ENCODE measurements at places on chromosomes 16 and 17.

- DNase-seq, result peak; percentile 56
These were observed 6.8 kb downstream of the LDHD start for GRCh38 chr16:75109732-75110243.

GRCh38 chr16:22203091-22203490, 3.0 kb upstream of the EEF2K start:
- DNase-seq, result no peak

DNA sequence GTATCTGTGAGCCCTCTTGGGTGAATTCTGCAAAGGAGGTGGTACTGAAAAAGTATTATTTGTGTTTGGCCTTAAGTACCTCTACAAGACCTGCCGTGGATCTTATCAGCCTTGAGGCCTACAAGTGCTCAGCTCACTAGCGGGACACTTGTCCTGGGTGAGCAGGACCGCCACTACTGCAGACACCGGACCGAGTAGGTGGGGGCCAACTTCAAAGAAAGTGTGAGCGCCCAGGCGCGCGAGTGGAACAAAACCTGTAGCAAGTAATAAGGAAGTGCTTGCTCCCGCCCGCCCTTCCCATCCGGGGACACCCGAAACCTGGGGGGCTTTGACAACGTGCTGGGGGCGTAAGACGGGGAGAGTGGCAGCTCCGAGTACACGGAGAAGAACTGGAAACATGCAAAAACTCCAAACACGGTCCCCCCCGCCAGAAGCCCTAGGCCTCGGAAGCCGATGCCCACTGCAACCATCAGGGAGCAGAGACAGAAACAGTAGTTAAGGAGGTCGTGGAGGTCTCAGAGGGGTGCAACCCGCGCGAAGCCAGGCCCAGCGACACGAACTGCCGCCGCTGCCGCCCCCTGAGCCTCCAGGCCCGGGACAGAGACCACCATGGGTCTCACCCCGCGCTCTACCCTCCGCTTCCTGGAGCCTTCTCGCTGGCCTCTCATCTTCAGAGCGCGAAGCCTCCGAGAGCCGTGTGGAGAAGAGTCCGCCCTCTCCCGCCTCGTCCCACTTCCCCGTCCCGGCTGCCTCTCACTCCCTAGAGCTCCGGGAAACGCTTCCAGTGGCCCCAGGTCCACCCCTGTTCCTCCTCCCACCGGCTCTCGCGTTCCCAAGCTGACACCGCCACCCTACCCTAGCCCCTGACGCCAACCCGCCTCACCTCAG, 537 bp downstream of the CNOT1 start:
- peak; percentile 71 for DNase-seq

- peak; percentile 32 for DNase-seq
These were observed 835.6 kb upstream of the RBFOX1 start for GRCh38 chr16:6496996-6497395.

DNA sequence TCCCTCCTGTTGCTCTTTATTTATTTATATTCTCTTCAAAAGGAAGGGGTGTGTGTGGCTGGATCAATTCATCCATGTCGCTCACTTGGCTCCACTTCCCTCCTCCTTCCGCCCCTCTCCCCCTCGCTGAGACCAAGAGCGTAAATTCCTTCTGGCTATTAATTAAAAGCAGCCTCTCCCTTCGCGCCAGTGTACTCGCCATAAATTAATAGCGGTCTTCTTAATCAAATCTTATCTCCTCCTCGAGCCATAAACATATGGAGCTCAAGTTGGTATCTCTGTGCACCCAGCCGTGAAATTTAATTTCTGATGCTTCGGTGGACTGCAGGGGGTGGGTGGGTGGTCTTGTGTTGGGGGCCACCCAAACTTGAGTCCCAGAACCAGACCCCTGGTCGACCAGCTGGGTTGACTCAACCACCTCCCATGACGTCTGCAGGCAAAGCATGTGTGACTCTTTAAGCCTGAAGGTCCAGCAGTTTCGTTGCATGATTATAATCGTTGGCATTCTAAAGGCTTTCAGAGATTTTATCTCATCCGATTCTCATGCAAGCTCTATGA, 57.9 kb downstream of the SDK2 start:
- DNase-seq, result no peak

DNA sequence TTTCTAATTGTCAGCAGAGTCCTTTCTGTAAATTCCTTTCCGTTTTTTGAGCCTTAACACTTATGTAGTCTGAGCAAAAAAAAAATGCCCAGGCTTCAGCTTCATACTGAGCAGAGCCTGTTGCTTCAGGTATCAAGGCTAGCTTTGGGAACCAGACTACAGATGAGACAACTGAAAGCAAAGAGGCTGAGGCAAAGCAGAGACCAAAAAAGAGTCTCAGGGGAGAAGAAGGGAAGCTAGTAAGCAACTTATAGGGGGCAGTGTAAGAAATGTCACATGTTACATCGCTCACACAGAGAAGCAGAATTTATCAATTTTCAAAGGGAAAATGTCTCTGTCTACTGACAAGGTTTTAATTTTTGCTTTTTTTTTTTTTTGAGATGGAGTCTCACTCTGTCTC, 3.3 kb downstream of the HASPIN start:
- no peak for DNase-seq

DNA sequence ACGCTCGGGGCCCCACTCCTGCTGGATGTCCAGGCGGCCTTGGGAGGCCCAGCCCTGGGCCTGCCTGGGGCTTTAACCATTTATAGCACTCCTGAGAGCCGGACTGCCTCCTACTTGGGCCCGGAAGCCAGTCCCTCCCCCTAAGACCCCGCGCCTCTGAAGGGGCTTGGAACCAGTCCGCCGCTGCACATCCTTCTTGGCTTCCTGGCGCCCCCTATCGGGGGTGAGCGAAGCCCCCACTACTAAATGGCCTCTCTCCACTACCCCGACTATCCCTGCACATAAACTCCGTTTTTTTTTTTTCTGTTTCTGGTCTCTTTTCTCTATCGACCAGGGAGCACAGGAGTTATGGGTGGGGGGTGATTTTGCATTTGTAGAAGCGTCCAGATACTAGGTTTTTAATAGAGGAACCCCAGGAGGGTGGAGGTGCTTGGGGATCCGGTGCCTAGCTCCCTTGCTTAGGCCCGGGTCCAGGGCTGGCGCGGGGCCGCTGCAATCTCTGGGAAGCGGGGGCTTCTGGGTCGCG, 633 bp upstream of the NOL3 start:
- no peak for DNase-seq

- no peak for DNase-seq
These were observed 4.9 kb upstream of the PSMD7 start for GRCh38 chr16:74291577-74292208.

DNA sequence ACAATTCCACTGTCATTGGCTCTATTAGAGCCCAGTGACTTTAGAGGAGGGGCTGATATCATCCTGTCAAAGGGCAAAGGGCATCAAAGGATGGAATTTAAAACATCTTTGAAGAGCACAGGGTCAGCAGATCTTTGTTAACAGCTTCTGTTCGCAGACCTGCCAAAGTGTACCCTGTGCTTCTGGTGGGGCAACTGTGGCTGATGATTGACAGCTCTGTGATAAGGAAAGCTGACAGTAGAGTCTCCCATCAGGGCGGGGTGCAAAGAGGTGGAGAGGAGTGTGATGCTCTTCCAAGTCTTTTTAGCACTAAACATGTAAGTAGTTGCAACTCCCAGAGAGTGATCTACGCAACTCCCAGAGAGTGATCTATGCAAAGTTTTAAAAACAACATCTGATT, 742.1 kb upstream of the SOX9 start:
- no peak for DNase-seq

GRCh38 chr17:63546308-63547082, 3.8 kb upstream of the DCAF7 start:
- no peak for DNase-seq

- no peak for DNase-seq
These were observed at the start of gene WNT3 for GRCh38 chr17:46818316-46818928. Gene WNT3 (minus strand): TSS chr17:46818692. CDS start chr17:46818597, 95 bp downstream.

DNA sequence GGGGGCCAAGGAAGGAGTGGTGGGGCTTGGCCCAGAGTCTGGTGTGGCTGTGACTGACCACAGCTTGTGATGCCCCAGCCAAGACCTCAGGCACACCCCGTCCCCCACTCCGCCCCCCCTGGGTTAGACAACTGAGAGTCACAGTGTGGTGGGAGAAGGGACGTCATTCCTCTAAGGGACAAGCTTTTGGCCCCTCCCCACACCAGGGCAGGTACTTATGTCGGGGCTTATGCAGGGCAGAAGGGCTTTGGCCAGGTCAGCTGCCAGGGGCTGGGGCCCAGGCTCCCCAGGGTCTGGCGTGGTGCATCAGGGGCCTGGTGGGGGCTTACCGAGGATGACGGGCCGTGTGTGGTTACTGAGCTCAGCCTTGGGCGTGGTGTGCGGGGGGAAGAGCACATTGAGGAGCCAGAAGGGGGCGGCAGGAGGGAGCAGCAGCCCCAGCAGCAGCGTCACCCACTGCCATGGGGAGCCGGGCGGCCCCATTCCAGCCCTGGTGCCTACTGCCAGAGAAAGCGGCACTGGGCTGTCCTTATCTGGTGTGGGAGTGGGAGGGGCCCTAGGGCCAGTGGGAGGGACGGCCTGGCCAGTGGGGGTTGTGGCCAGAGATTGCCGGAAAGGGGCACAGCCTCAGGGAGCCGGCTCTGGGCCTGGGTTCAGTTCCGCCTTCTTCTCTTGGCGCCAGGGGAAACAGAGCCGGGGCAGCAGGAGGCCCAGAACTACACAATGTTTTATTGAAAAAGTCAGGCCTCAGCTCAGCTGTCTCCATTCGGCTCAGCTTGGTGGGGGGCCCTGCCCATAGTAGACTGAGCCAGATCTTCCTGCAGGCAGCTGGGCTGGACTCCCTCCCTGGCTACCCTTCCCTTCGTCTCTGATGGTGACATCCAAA, at the start of gene LCAT:
TSS of gene LCAT (minus strand) at position 502 of the 886 bp plus-strand sequence. CDS start at position 483, 19 bp downstream.
- no peak for DNase-seq

DNA sequence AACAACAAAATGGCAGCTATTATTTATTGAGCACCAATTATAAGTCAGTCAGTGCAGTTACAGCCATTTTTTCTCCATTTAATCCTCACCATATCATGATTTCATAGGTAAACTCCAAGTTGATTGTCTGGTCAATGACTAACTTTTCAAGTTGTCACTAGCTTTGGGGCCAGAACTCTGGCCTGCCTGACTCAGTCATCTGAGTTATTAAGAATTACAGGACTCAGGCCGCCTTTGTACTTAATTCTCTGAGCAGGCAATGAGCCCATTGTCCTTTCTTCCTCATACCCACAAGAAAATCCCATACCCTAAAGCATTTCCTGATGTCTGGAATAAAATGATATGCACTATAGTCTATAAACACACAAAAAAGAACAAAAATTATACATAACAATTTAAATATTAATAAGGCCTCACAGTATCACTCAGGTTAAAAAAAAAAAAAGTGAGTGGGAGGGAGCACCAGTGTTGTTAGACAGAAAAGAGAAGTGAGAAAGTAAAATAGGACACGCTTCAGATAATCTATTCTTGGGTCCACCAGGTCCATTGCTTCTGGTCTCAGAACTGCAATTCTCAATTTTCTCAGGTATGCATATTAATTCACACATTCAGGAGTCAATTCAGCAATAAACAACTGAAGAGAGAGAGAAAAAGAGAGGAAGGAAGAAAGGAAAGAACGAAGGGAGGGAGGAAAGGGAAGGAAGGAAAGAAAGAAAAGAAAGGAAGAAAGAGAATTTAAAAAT, 70.2 kb downstream of the SPAG9 start:
- DNase-seq, result no peak

- no peak for DNase-seq
These were observed 58.1 kb downstream of the ZFHX3 start for GRCh38 chr16:72989579-72990551.

- DNase-seq, result no peak
These were observed 2.1 kb upstream of the C17orf107 start for GRCh38 chr17:4897198-4897687.

DNA sequence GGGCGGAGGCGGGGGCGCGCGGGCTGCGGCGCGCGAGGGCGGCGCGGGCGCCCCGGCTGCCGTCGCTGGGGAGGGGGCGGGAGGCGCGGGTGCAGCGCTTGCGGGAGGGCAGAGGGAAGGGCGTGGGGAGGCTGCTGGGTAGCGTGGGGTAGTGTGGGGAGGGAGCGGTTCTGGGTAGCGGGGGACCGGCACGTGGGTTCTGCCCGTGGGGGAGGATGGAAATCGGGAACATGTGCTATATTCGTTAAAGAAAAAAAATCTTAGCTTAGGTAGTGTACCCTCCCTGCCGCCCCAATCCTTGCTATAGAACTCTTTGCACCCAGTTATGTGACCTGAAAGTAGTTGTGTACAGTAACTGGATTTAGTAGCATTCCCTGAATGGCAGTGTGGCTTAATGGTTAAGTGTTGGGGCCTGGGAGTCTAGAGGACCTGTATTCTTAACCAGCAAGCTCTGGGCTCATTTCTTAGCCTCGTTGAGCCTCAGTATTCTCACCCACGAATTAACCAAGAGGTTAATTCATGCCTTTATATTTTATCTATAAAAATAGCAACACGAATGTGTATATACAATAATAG, 646 bp downstream of the RABEP1 start:
- peak; percentile 6 for DNase-seq

DNA sequence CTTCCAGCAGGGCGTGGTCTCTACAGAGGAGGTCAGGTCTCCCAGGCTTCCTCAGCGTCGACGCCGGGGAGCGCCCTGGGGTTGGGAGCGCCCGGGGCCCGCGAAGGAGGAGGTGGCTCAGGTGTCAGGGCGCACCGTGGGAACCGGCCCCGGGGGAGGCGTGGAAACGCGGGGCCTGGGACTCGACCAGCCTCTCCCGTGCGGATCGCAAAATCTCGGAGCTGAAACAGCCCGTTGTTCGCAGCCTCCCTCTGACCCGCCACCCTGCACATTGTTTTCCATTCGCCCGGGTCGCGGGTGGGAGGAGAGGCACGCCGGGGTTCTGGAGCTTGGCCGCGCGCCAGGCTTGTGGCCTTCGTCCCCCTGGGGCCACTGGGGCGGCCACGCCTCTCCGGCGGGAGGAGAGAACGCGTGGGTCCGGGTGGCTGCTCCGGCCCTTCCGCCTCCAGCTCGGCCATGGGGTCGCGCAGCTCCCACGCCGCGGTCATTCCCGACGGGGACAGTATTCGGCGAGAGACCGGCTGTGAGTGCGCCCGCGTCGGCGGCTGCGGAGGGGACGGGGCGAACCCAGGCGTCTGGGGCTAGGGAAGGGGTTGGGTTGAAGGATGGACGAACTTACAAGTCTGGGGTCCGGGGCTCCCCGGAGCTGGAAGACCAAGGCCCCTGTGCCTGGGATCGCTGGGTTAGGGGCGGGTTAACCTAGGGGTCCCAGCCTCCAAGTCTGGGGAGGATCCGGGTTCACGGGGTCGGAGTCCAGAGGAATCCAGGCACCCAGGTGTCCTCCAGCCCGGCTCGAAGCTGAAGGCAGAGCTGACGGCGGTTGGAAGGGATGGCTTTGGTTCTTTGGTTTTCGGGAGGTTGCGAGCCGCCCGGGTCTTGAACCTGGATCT, at the start of gene CHP2:
TSS of gene CHP2 (plus strand) at position 433 of the 890 bp plus-strand sequence. CDS start at position 457, 24 bp downstream.
- no peak for DNase-seq

- DNase-seq, result no peak
These were observed 602.6 kb downstream of the KCNJ2 start for GRCh38 chr17:70771804-70772386.

- no peak for DNase-seq
These were observed 291.9 kb upstream of the N4BP1 start for GRCh38 chr16:48901712-48902374.

DNA sequence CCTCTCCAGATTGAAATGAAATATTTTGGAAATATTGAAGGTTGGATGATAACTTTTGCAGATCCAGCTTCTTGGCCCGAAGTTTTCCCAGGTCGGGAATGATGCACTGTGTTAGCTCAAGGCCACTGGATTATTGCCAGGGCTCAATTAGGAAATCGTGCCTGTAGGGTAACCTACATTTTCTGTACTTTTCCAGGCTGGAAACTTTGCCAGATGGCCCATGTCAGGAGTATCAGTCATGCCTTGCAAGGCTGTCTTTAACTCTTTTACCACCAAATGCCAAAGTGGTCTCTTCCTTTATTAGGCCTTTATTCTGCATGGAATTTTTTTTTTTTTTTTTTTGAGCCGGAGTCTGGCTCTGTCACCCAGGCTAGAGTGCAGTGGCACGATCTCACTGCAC, 8.9 kb upstream of the SEC14L1 start:
- no peak for DNase-seq
